ENCODE measurements at places on chromosomes 11 and 22.
A peak's percentile ranks its signal among the peaks of the same experiment; 100 is the strongest.

DNA sequence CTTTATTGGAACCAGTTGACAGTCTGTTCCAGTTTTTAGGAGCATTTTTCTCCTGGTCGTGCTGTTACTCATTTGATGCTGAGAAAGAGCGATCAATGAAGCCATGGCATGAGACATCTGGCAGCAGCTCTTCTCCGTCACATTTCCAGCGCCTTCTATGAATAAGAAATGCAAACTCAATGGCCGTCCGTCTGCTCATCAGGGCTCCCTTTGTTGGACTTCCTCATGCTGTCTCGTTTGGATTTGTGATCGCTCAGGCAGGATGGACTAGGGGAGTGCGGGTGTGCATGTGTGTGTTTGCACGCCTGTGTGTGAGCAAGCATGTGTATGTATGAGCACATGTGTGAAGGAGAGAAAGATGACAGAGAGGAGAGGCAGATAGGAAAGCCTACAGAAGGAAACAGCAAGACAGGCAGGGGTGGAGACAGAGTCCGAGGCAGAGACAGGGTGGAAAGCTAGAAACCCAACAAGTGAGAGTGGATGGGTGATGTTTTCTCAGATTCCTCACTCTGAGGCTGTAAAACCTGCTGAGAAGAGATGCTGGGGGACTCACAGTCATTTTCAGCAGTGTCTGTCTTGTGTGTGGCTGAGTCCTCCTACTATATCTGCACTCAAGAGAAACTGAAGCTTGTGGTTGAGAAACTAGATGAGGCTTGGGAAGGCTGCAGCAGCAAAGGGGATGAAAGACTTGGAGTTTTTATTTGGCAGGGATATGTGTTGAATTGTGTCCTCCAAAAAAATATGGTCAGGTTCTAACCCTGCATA, 56.0 kb upstream of the CLMP start:
- no peaks in the 10 kb centered on the region for H3K4me1 ChIP-seq
- DNase-seq: no peak
- no peak overlapping the region for H3K27ac ChIP-seq
- no peaks in the 10 kb centered on the region for H3K36me3 ChIP-seq
- H3K4me3 ChIP-seq: no peak overlapping the region

DNA sequence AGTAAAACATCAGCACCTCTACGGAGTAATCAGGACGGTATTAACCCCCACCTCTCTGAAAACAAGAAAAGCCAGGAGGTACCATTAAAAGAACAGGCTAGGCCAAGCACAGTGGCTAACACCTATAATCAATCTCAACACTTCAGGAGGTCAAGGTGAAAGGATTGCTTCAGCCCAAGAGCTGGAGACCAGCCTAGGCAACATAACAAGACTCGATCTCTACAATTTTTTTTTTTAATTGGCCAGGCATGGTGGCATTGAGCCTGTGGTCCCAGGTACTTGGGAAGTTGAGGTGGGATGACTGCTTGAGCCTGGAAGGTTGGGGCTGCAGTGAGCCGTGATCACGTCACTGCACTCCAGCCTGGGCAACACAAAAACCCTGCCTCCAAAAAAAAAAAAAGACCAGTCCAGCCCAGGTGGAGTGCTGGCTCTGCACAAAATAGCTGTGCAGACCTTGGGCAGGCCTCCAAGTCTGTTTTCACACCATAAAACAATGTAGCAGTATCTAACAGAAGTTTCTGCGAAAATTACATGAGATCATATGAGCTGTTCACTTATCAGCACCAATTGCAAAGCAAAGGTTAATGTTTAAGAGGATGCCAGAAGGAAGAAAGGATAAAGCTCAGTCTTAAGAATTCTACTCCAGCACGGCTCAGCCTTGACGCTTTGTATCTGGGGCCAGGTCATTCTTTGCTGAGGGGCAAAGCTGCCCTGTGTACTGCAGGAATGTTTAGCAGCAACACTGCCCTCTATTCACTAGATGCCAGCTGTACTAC, 14.8 kb downstream of the CHKA start:
- H3K4me1 ChIP-seq: no peaks in the 10 kb centered on the region
- no peak overlapping the region for H3K27ac ChIP-seq
- no peak for DNase-seq
- H3K4me3 ChIP-seq: no peak overlapping the region
- no peaks in the 10 kb centered on the region for H3K27me3 ChIP-seq

- no peak overlapping the region for H3K27ac ChIP-seq
- H3K36me3 ChIP-seq: no peaks in the 10 kb centered on the region
- peak overlapping the region; percentile 77 for H3K4me3 ChIP-seq
- no peaks in the 10 kb centered on the region for H3K4me1 ChIP-seq
These were observed 100.6 kb upstream of the HSD17B12 start for GRCh38 chr11:43579919-43580276.

- H3K36me3 ChIP-seq: no peaks in the 10 kb centered on the region
- DNase-seq: no peak
- no peaks in the 10 kb centered on the region for H3K27me3 ChIP-seq
- H3K27ac ChIP-seq: no peak overlapping the region
- H3K4me1 ChIP-seq: no peaks in the 10 kb centered on the region
These were observed 1004.5 kb upstream of the CCDC90B start for GRCh38 chr11:84290647-84291046.

GRCh38 chr11:31643857-31644256, 134.3 kb downstream of the ELP4 start:
- no peaks in the 10 kb centered on the region for H3K27me3 ChIP-seq
- no peaks in the 10 kb centered on the region for H3K36me3 ChIP-seq
- DNase-seq: peak; percentile 78
- no peak overlapping the region for H3K4me3 ChIP-seq

- no peak overlapping the region for H3K4me3 ChIP-seq
- H3K4me1 ChIP-seq: no peaks in the 10 kb centered on the region
These were observed 102.7 kb downstream of the FEZ1 start for GRCh38 chr11:125393331-125393730.

GRCh38 chr11:49851511-49851910, 100.7 kb upstream of the OR4C13 start:
- H3K27ac ChIP-seq: no peak overlapping the region
- H3K4me1 ChIP-seq: no peaks in the 10 kb centered on the region
- DNase-seq: no peak
- no peaks in the 10 kb centered on the region for H3K27me3 ChIP-seq
- H3K36me3 ChIP-seq: no peaks in the 10 kb centered on the region

DNA sequence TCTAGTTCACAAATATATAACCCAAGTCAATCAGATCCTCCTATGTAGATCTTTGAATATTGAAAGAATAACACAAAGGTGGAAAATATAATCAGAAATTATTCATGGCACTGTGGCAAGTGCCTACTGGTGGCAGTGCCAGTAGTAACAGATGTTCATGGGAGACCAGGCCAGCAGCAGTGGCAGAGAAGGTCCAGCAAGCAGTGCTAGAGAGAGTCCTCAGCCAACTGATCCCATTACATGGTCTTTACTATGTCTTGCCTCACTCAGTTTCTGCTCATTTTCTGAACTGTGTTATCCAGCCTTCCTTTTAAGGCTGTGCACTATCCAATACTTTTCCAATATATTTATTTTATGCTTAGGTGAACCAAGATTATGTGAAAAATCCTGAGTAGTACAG, 124.9 kb downstream of the MRTFA start:
- H3K27ac ChIP-seq: no peak overlapping the region
- H3K27me3 ChIP-seq: no peaks in the 10 kb centered on the region
- H3K4me1 ChIP-seq: peaks cover 17% of the 10 kb centered on the region

- H3K27me3 ChIP-seq: no peaks in the 10 kb centered on the region
- H3K4me1 ChIP-seq: no peaks in the 10 kb centered on the region
- no peak overlapping the region for H3K27ac ChIP-seq
- no peak for DNase-seq
- no peak overlapping the region for H3K4me3 ChIP-seq
- no peaks in the 10 kb centered on the region for H3K36me3 ChIP-seq
These were observed 6.5 kb upstream of the PLET1 start for GRCh38 chr11:112267188-112267591.

- H3K4me1 ChIP-seq: no peaks in the 10 kb centered on the region
- no peaks in the 10 kb centered on the region for H3K36me3 ChIP-seq
- no peak for DNase-seq
- H3K4me3 ChIP-seq: no peak overlapping the region
These were observed 48.1 kb downstream of the CBL start for GRCh38 chr11:119254239-119254638.

DNA sequence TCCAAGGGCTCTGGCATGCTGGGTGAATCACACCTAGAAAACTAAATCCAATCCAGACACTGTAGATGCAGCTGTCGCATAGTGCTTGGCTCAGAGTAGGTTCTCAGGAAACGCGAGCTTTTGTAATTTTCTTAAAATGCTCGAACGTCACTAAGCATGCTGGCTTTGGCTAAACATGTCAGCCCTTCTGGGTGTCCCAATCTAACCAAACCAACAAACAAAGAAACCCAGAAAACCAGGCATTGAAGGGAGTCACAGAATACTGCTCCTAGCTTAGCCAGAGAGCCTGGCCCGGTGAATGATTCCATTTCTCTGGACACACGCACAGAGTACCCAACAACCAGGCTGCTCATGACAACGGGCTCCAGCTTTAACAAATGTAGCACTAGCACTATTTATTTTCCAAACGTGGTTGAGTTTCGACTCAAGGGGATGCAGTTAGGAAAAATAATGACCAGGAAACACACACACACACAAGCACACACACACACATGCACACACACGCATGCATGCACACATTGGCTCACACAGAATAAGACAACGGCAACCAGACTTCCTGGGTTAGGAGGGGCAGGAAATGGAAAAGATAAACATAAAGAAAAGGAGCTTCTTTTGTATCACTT, 492.6 kb downstream of the MIAT start:
- DNase-seq: no peak
- no peak overlapping the region for H3K27ac ChIP-seq
- 0 out of 2 replicates have a peak, but pooled peaks cover 5% of the 10 kb centered on the region for H3K27me3 ChIP-seq
- no peak overlapping the region for H3K4me3 ChIP-seq
- H3K36me3 ChIP-seq: no peaks in the 10 kb centered on the region
- no peaks in the 10 kb centered on the region for H3K4me1 ChIP-seq

- peak overlapping the region; percentile 75 for H3K27ac ChIP-seq
- H3K36me3 ChIP-seq: peaks cover 14% of the 10 kb centered on the region
- DNase-seq: no peak
- H3K27me3 ChIP-seq: no peaks in the 10 kb centered on the region
- no peak overlapping the region for H3K4me3 ChIP-seq
These were observed 21.0 kb upstream of the HSPA8 start for GRCh38 chr11:123082977-123083376.

GRCh38 chr22:17258015-17258787, 39.0 kb upstream of the ADA2 start:
- peaks cover 3% of the 10 kb centered on the region for H3K27me3 ChIP-seq
- no peaks in the 10 kb centered on the region for H3K36me3 ChIP-seq
- H3K27ac ChIP-seq: no peak overlapping the region
- H3K4me3 ChIP-seq: no peak overlapping the region

GRCh38 chr22:47000888-47001287, 238.4 kb downstream of the TBC1D22A start:
- no peak overlapping the region for H3K27ac ChIP-seq
- no peak overlapping the region for H3K4me3 ChIP-seq
- no peak for DNase-seq
- H3K27me3 ChIP-seq: no peaks in the 10 kb centered on the region

DNA sequence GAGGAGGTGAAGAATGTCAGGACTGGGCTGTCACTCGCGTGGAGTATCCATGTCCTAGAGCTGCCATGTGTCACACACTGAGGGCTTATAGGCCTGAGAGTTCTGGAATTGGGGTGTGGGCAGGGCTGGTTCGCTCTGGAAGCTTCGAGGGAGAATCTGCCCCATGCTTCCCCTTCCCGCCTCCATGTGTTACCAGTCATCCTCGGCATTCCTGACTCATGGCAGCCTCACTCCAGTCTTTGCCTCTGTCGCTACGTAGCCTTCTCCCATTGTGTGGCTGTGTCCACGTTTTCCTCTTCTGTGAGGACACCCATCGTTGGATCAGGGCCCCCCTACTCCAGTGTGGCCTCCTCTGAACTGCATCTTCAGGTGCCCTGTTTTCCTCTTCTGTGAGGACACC, 301.2 kb downstream of the TBC1D22A start:
- no peak overlapping the region for H3K27ac ChIP-seq
- no peaks in the 10 kb centered on the region for H3K4me1 ChIP-seq
- H3K4me3 ChIP-seq: no peak overlapping the region
- no peaks in the 10 kb centered on the region for H3K27me3 ChIP-seq

DNA sequence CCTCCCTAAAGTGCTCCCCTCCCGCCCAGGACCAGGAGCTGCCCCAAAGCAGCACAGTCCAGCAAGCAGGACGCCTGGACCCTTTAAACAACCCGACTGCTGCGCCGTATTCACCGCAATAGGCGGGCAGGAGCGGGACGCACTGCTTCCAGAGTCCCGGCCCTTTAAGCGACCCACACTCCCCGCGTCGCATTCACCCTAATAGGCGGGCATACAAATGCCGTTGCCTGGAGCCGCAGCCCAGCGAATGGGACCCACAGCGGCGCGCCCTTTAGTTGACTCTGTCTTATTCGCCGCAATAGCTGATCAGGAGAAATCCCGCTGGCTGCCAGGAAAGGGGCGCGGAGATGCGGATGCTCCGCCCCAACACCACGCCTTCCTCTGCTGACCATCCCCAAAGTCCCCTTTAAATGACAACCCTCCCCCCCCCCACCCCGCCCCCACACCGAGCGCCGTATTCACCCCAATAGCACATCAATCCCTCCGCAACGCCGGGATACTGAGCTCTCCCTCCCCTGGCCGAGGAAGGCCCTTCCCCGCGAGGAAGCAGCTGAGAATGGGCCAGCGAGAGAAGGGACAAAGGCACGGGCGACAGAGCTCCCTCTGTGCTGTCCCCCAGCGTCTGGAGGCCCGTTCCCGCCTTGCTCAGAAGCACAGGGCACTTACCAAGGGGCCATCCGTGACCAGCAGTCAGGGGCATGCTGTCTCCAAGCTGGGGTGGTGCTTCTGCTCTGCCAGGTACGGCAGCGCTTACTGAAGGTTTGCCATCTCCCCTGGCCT, 4.7 kb downstream of the OSBPL5 start:
- H3K36me3 ChIP-seq: no peaks in the 10 kb centered on the region
- peaks cover 3% of the 10 kb centered on the region for H3K4me1 ChIP-seq
- no peak for DNase-seq
- H3K4me3 ChIP-seq: no peak overlapping the region
- no peak overlapping the region for H3K27ac ChIP-seq

DNA sequence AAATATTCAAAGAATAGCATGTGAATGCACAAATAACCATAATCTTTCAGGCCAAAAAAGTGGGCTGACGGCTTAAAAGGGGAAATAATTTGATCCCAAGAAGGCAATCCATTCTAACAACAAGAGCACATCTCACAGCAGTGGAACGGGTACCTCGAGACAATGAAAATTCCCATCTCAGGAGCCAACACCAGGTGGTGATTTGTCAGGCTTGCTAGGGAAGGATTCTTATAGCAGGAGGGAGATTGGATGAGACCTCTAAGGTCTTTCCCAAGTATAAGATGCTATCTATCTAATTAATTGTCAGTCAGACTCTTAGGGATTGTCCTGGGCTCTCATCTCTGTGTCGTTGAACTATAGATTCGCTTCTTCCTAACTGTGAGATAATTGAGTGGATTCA, 284.0 kb downstream of the ETS1 start:
- H3K4me3 ChIP-seq: no peak overlapping the region
- DNase-seq: no peak
- H3K27ac ChIP-seq: no peak overlapping the region
- no peaks in the 10 kb centered on the region for H3K36me3 ChIP-seq
- H3K27me3 ChIP-seq: no peaks in the 10 kb centered on the region
